GM12878 (cell line): ENCODE measurements at places on chromosomes 13 and 19. TPM values are rescaled to one million over a fixed set of nuclear protein-coding genes. Genes with fewer than 3 reads are reported as not detected.

GRCh38 chr13:77693449-77693940 lies 4.0 kb upstream of the SLAIN1 start:
- H3K27me3 ChIP-seq, result no peaks in the 10 kb centered on the region; the same call in 1 of the 2 replicates
- no peak for DNase-seq

DNA sequence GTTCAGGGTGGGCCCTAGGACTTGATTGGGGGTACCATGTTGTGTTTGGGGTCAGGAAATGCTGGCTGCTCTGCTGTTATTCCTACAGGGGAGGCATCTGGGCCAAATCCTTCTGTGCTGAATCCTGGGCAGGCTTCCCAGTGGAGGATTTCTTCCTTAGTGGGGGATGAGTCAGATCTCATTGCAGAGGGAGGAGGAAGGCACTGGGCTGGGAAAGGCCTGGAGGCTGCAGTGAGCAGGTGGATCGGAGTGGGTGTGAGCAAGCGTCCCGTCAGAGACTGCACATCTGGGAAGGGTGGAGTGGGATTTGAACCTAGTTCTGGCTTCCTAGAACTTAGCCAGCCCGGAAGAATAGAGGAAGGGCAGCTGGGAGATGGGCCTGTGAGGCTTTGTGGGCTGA lies 11.5 kb downstream of the CCDC124 start:
- no peaks in the 10 kb centered on the region; the same call in 1 of the 2 replicates for H3K36me3 ChIP-seq
- H3K4me1 ChIP-seq, result peaks cover 14% of the 10 kb centered on the region
- DNase-seq, result no peak
- no peak overlapping the region for H3K27ac ChIP-seq
- H3K27me3 ChIP-seq, result no peaks in the 10 kb centered on the region
- H3K4me3 ChIP-seq, result no peak overlapping the region

- no peaks in the 10 kb centered on the region for H3K27me3 ChIP-seq
- DNase-seq, result no peak
- no peaks in the 10 kb centered on the region for H3K36me3 ChIP-seq
- no peak overlapping the region for H3K27ac ChIP-seq
- H3K4me3 ChIP-seq, result no peak overlapping the region
- no peaks in the 10 kb centered on the region for H3K4me1 ChIP-seq
Observed at GRCh38 chr13:66809485-66809884, 420.7 kb downstream of the PCDH9 start.

- H3K27ac ChIP-seq, result peak overlapping the region; percentile 94
- peaks cover 15% of the 10 kb centered on the region for H3K4me1 ChIP-seq
- DNase-seq, result peak; percentile 76
- H3K4me3 ChIP-seq, result peak overlapping the region; percentile 79
Observed at GRCh38 chr19:40714441-40715299, 2.0 kb downstream of the COQ8B start.

- no peak overlapping the region for H3K27ac ChIP-seq
- H3K4me1 ChIP-seq, result no peaks in the 10 kb centered on the region
- no peaks in the 10 kb centered on the region for H3K36me3 ChIP-seq
- H3K4me3 ChIP-seq, result no peak overlapping the region
- H3K27me3 ChIP-seq, result no peaks in the 10 kb centered on the region
- no peak for DNase-seq
Observed at GRCh38 chr13:26485786-26486185, 71.7 kb upstream of the WASF3 start.

- H3K4me3 ChIP-seq, result peak overlapping the region; percentile 97
- H3K36me3 ChIP-seq, result no peaks in the 10 kb centered on the region
- H3K4me1 ChIP-seq, result peaks cover 12% of the 10 kb centered on the region
- peak overlapping the region; percentile 97 for H3K27ac ChIP-seq
- no peak for DNase-seq
- no peaks in the 10 kb centered on the region for H3K27me3 ChIP-seq
Observed at GRCh38 chr19:32404933-32405430, 588 bp upstream of the DPY19L3 start.

DNA sequence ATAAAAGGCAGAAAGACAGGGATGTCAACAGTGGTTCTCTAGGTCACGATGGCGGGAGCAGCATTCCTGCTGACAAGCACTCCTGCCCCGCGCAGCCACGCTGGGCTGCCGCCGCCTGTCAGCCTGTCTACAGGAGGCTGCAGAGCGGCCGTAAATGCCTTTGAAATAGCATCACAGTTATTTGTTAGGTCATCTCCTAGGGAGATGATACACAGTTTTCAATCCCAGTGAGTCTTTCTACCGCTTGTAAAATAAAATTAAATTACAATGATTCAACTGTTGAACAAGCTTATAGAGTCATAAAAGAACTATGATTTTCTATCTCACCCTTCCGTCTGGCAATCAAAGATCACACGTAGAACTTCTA lies 7.3 kb upstream of the SLC7A9 start:
- no peak overlapping the region for H3K27ac ChIP-seq
- H3K4me3 ChIP-seq, result no peak overlapping the region
- no peak for DNase-seq
- no peaks in the 10 kb centered on the region for H3K36me3 ChIP-seq

- DNase-seq, result no peak
- no peaks in the 10 kb centered on the region for H3K27me3 ChIP-seq
- H3K4me3 ChIP-seq, result no peak overlapping the region
- no peaks in the 10 kb centered on the region for H3K4me1 ChIP-seq
Observed at GRCh38 chr13:25783601-25784024, 268.2 kb downstream of the SHISA2 start.

- H3K4me1 ChIP-seq, result no peaks in the 10 kb centered on the region
- no peak for DNase-seq
- H3K27ac ChIP-seq, result no peak overlapping the region
- H3K27me3 ChIP-seq, result no peaks in the 10 kb centered on the region; the same call in 1 of the 2 replicates
Observed at GRCh38 chr13:50449465-50449864, 394.0 kb downstream of the DLEU7 start.

DNA sequence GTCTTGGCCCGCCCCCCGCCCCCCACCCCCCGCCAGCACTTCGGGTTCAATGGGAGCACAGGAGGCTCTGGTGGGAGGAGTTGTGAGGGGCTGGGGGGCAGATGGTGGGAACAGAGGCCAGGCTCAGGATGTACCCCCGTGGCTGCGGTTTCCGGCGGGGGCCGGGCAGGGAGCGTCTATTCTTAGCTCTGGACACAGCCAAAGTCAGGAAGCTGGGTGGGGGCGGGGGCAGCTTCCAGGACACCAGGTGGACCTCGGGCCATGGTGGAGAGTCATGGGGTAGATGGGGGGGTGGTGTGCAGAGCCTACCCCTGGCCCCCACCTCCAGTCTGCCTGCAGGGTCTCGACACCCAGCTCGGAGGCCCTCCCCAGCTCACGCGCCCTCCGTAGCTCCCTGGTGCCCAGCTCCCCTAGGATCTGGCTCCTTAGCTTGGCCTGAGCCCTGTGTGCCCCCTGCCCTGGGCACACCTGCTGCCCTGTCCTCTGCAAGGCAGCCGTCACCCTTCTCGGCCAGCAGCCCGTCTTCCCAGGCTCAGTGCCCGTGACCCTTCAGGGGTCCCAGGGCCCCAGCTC lies 2.2 kb upstream of the TBXA2R start:
- no peaks in the 10 kb centered on the region for H3K27me3 ChIP-seq
- DNase-seq, result no peak
- H3K4me3 ChIP-seq, result no peak overlapping the region
- peaks cover 8% of the 10 kb centered on the region for H3K36me3 ChIP-seq

DNA sequence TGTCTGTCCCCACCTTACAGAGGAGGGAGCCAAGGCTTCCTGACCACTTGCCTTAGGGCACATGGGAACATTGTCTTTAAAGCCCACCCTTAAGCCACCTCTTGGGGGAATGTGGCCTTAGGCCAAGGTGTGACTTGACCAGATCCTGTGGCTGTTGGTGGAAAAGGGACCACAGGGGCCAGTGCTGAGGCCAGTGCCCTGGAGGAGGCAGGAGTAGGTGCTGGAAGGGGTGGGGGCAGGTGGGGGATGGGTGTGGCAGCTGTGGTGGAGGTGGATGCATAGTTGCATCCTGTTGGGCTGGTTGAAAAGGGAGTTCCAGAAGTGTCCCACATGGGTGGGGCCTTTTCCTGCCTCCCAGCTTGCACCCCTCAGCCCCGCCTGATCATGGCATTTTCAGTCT lies 44.8 kb downstream of the DNM2 start:
- H3K27me3 ChIP-seq, result no peaks in the 10 kb centered on the region
- H3K27ac ChIP-seq, result no peak overlapping the region
- peaks cover 23% of the 10 kb centered on the region for H3K36me3 ChIP-seq

DNA sequence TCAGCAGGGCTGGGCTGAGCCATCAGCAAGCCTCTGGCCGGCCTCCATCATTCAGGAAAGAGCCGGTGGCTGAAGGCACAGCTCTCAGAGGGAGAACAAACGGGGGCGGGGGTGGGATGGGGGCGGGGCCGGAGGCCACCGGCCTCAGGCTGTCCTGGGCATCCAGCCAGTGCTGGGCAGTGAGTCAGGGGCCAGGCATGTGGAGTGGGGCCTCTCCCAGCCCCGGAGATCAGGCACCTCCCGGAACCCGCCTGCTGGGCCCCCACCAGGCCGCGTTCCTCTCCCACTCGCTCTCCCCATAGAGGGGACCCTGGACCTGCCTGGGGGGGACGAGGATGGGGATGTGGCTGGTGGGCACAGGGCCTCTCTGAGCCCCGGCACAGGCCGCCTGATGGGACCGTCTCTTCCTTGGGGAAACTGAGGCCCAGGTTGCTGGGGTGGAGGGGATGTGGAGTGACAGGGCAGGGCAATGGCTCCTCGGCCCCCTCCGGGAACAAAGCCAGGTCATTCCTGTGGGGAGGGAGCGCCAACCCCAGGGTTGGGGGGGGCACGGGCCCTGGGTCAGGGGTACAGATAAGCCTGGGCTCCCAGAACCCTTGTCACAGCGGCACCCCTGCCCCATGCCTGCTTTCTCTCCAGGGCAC lies 12.9 kb downstream of the SPC24 start:
- H3K4me1 ChIP-seq, result peaks cover 15% of the 10 kb centered on the region
- H3K27ac ChIP-seq, result peak overlapping the region; percentile 44
- H3K36me3 ChIP-seq, result peaks cover 3% of the 10 kb centered on the region; the same call in 1 of the 2 replicates
- no peak for DNase-seq
- no peak overlapping the region; the same call in 1 of the 2 replicates for H3K4me3 ChIP-seq
- H3K27me3 ChIP-seq, result no peaks in the 10 kb centered on the region

DNA sequence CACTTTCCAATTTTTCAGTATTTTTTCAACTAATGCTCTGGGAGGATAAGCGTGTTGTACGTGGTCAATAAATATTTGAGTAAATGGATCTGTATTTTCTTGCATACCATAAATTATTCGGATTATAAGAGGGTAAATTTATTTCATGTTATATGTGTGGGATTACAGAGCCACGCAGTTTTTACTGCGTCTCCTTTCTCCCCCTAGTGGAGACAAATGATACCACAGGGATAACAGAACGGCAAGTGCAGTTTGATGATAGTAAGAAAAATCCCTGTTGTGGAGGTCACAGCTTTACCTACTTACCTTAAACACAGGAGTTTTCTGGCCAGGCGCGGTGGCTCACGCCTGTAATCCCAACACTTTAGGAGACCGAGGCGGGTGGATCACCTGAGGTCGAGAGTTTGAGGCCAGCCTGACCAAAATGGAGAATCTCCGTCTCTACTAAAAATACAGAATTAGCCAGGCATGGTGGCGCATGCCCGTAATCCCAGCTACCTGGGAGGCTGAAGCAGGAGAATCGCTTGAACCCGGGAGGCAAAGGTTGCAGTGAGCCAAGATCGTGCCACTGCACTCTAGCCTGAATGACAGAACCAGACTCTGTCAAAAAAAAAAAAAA lies 16.8 kb downstream of the MBD3L2B start:
- H3K4me3 ChIP-seq, result no peak overlapping the region
- DNase-seq, result no peak
- H3K4me1 ChIP-seq, result peaks cover 3% of the 10 kb centered on the region; the same call in 1 of the 2 replicates
- H3K27me3 ChIP-seq, result no peaks in the 10 kb centered on the region
- H3K36me3 ChIP-seq, result no peaks in the 10 kb centered on the region

DNA sequence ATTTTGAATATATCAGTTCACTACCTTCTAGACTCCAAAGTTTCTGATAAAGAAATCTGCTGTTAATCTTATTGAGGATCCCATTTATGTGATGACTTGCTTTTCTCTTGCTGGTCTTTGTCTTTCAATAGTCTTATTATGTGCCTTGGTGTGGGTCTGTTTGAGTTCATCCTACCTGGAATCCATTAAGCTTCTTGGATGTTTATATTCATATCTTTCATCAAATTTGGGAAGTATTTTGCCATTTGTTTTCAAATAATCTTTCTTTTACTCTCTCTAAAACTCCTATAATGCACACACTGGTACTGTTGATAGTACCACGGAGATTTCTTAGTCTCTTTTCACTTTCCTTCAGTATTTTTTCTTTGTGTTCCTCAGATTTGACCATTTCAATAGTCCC lies 24.2 kb upstream of the COG6 start:
- no peak overlapping the region for H3K27ac ChIP-seq
- no peak for DNase-seq
- H3K27me3 ChIP-seq, result no peaks in the 10 kb centered on the region
- no peaks in the 10 kb centered on the region for H3K36me3 ChIP-seq
- H3K4me1 ChIP-seq, result no peaks in the 10 kb centered on the region
- H3K4me3 ChIP-seq, result no peak overlapping the region

- peak overlapping the region; percentile 96 for H3K27ac ChIP-seq
- peak overlapping the region; percentile 90 for H3K4me3 ChIP-seq
- H3K4me1 ChIP-seq, result no peaks in the 10 kb centered on the region
- H3K36me3 ChIP-seq, result peaks cover 3% of the 10 kb centered on the region; the same call in 1 of the 2 replicates
- H3K27me3 ChIP-seq, result no peaks in the 10 kb centered on the region
- no peak for DNase-seq
Observed at GRCh38 chr19:21328406-21328805, 804 bp downstream of the ZNF708 start.

- H3K4me3 ChIP-seq, result no peak overlapping the region
- H3K36me3 ChIP-seq, result no peaks in the 10 kb centered on the region
- no peak for DNase-seq
- no peak overlapping the region for H3K27ac ChIP-seq
Observed at GRCh38 chr19:34540811-34541557, 59.4 kb downstream of the WTIP start.

GRCh38 chr13:112651750-112652511 lies 37.9 kb upstream of the ATP11A start:
- no peak overlapping the region for H3K4me3 ChIP-seq
- no peak overlapping the region for H3K27ac ChIP-seq
- no peaks in the 10 kb centered on the region for H3K4me1 ChIP-seq
- no peaks in the 10 kb centered on the region for H3K36me3 ChIP-seq
- no peaks in the 10 kb centered on the region for H3K27me3 ChIP-seq

CGB2 gene
- total RNA-seq, result not detected in 2 replicates

RBM42 gene
- 94.6 and 105 TPM in 2 replicates for total RNA-seq

ZNF540 gene
- 0.21 TPM in 1 of 2 replicates, not detected in the other for total RNA-seq

FOXO1 gene
- total RNA-seq, result 1.6 and 2.4 TPM in 2 replicates

ZNF285 gene
- 0.19 TPM in 1 of 2 replicates, not detected in the other for total RNA-seq

AP2S1 gene
- 121 and 140 TPM in 2 replicates for total RNA-seq
